ENCODE measurements at places on chromosomes 7 and 10.

DNA sequence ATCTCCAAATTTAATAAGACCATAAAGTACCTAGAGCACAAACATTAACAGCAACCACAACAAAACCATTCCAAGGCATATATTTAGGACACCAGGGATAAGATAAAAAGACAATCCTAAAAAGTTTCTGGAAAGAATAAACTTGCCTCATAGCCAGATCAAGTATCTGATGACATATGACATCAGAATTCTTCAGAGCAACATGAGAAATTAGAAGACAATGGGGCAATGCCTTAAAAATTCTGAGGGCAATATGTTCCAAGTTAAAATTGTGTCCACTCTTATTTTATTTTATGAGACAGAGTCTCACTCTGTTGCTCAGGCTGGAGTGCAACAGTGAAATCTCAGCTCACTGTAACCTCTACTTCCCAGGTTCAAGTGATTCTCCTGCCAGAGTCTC lies 2.8 kb downstream of the EFCAB10 start:
- no peak for DNase-seq

- DNase-seq = no peak
These were observed 7.4 kb downstream of the IMPDH1 start for GRCh38 chr7:128402356-128402755.

- peak; percentile 87 for DNase-seq
These were observed 571.2 kb downstream of the PTPRN2 start for GRCh38 chr7:158016180-158017097.

DNA sequence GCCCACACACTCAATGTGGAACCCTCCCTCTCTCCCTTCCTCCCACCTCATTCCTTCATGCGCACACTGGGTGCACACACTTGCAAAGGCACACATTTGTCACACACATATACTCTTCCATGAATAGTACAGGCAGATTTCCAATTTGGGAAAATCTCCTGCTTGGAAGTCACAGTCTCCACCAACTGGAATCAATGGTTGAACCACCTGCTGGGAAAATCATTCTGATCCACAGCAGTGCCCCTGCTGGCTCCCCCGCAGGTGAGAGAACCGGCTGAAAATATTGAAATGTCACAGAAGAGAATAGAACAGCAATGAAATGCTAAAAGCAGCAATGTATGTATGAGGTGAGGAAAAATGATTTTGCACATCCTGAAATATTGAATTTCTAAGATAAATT lies 232.7 kb downstream of the ADAM12 start:
- DNase-seq = no peak

- no peak for DNase-seq
These were observed 52.5 kb downstream of the CDHR3 start for GRCh38 chr7:106015381-106016218.
